HTR-8/SVneo (cell line): ENCODE measurements at places on chromosomes 3 and 15.

GRCh38 chr15:66617137-66618090 is 51.6 kb upstream of the LCTL start:
- DNase-seq: no peak

DNA sequence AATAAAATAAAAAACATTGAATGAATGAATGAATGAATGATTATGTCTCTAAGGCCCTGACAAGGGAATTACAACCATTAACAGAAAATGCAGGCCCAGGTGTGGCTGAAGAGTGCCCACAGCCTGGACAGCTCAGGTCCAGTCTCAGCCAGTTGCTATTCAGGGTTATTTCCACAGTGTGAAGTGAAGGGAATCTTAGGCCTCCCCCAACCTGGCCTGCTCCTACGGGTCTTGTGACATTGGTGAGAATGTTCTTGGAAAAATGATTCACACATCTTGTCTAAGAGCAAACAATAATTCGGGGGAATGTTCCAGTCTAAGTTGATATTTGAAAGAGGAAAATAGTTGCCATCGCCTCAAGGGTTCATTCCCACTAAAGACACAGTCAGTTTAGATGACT is 37.0 kb downstream of the MINDY4B start:
- no peak for DNase-seq

- no peak for DNase-seq
Measured at GRCh38 chr3:48107227-48107626, 81.0 kb downstream of the CDC25A start.

- no peak for DNase-seq
Measured at GRCh38 chr3:37442397-37442796, 268.0 kb upstream of the LRRFIP2 start.

GRCh38 chr3:148681080-148681479 is 16.6 kb upstream of the AGTR1 start:
- DNase-seq: no peak

- DNase-seq: no peak
Measured at GRCh38 chr3:83093222-83093572, 1331.8 kb upstream of the GBE1 start.

DNA sequence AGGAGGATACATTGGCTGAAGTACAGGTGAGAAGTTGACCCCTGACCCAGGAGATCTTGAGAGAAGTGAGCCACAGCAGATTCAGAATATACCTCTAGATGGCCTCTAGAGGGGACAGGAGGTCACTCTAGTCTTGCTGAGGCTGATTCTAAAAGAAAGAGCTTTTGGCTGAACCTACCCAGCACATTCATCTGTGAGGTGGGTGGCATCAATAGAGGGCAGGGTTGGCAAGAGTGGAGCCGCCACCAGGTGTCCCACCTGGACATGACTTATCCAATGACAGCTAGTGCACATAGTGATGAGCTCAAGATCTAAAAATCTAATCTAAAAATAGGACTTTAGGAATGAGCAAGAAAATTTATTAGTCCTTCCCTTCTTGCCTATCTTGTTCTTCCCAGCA is 51.6 kb downstream of the CYP19A1 start:
- DNase-seq: no peak

GRCh38 chr3:99325402-99325801 is 313.0 kb upstream of the COL8A1 start:
- no peak for DNase-seq

DNA sequence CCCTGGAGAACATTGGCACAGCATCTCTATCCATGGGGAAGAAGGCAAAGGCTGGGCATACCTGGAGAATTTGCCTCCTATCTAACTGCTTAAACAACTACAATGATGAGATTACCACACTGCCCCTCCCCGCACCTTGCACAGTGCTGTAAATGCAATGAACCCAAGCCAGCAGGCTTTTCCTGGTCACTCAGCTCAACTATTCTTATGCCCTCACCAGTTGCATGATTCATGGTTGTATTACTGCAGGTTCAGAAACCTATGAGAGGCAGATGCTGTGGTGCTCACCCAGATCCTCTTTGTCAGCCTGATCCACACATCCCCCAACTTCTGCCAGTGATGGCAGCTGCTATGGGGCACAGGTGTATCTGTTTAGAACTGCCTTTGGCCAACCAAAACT is 77.7 kb upstream of the STAC start:
- DNase-seq: no peak
